ENCODE measurements at places on chromosomes 5 and 9.

- no peak for DNase-seq
These were observed 70.8 kb upstream of the PRRC1 start for GRCh38 chr5:127446626-127447025.

GRCh38 chr5:42951293-42951840 lies 88.8 kb downstream of the ANXA2R start:
- DNase-seq: no peak

DNA sequence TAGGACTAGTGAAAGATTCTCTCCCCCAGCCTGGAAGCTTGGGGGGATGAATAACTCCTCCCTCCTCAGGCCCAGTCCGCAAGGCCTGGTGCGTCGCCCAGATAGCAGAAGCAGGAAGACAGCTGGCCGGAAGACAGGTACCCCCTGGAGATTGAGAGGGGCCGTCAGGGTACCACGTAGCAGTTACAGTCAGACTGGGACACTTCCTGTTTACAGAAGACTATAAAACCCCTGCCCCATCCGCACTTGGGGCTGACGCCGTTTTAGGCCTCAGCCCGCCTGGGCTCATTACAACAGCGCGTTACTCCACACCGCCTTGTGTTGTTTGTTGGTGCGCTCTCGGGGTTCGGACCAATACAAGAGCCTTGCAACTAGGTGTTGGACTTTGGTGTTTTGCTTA lies 15.4 kb downstream of the SEMA6A start:
- no peak for DNase-seq

DNA sequence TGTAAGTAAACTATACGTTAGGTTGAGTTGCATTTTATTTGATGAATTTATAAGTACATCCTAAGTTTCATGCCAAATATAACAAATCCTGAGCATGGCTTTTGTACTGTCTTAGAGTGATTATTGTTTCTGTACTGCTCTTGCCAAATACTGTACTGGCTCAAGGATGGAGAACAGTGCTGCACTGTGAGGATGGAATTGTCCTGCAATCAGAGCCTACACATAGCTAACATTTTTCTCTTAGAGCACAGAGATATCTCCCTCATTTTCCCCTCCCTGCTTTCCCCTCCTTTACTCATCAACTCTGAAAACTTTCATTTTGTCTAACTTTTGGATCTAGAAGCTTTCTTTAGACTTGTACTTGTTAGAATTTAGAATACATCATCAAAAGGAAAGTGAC lies 28.3 kb downstream of the LRRC70 start:
- no peak for DNase-seq

- DNase-seq: peak; percentile 42
These were observed 18.3 kb upstream of the PHYHD1 start for GRCh38 chr9:128902351-128903078.

GRCh38 chr5:56862909-56863308 lies 46.5 kb upstream of the SETD9 start:
- no peak for DNase-seq

- no peak for DNase-seq
These were observed 181.0 kb upstream of the CLINT1 start for GRCh38 chr5:158039911-158040347.

DNA sequence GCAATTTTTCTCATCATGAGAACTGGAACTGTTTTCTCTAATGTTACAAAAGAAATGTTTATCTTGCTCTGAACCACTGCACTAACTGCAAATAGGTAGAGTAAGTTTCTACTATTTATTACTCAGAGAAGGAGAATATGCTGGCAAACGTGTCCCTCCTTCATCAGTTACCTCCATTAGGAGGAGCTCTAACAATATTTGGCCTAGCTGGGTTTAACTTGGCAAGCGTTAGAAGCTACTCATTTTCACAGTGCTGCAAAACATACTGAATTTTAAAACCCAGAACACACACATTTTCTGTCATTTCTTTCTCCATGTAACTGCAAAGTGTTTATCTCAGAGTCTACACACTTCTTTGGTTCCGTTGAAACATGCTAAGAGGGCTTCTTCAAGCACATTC lies 101.0 kb upstream of the GABRG2 start:
- DNase-seq: no peak

- DNase-seq: no peak
These were observed 85.9 kb upstream of the IL17B start for GRCh38 chr5:149464796-149465489.

DNA sequence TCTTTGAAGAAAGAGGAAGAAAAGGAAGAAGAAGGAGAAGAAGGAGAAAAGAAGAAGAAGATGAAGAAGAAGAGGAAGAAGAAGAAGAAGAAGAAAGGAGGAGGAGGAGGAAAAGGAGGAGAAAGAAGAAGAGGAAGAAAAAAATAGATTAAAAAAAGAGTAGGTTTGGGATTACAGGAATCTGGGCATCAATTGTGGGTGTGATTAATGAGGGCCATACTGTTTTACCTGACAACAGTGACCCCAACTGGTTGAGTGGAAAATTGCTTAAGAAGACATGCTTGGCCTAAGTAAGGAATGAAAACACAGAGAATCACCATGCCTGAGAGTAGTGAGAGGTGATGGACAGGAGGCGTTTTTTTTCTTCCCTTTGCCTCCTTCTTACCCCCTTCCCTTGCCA lies 114.6 kb downstream of the FAM170A start:
- no peak for DNase-seq

GRCh38 chr9:124482431-124483031 lies 24.7 kb downstream of the NR5A1 start:
- DNase-seq: no peak

GRCh38 chr5:76697670-76698069 lies 18.3 kb upstream of the F2R start:
- no peak for DNase-seq

DNA sequence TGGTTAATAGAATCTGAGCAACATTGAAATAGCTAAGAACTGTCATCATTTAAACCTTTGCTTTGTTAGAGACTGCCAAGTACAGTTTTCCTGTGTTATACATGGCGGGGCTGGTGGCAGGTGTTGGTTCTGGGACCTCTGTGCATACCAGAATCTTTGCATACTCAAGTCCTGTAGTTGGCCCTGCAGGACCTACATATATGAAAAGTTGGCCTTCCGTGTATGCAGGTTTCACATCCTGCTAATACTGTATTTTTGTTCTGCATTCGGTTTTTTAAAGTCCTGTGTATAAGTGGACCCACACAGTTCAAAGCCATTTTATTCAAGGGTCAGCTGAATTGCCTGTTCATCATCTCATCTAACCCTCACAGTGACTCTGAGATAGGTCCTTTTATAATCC lies 36.4 kb downstream of the LARP1 start:
- DNase-seq: no peak

GRCh38 chr9:4997631-4998030 lies 12.6 kb downstream of the JAK2 start:
- DNase-seq: no peak

DNA sequence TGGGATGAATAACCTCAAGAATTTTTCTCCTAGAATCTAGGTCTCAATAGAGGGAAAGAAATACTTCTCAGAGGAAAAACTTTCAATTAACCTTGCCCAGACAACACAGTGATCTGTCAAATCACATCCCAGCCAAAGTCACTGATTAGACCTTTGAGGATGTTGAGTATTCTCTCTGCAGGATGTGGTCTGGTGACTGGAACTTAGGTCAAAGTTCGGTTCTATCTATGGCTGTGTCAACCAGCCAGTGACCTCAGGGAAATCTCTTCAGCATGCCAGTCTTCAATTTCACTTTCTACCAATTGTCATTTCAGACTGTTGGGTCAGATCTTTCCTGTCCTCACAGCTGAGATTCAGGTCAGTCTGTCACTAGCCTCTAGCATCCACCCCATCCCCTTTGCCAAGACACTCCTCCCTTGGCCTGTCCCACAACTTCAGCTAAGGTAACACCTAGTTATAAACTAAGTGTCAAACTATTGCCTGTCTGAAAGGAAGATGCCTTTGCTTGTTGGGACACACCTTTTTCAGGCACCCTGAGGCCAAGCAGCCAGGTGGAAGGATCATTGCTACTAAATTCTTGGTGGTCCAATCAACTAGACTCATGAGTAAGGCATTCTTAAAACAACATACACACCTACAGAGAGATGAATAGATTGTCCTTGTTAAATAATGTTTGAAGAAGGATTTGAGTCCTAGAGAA lies 156.3 kb upstream of the FST start:
- DNase-seq: no peak

- DNase-seq: no peak
These were observed 27.6 kb downstream of the MBLAC2 start for GRCh38 chr5:90446961-90447360.

- DNase-seq: no peak
These were observed 10.4 kb upstream of the FAM120A start for GRCh38 chr9:93440896-93441580.

- DNase-seq: no peak
These were observed 26.1 kb upstream of the KCNV2 start for GRCh38 chr9:2691212-2691611.

- peak; percentile 0 for DNase-seq
These were observed 525.6 kb downstream of the PDE4D start for GRCh38 chr5:59367791-59368394.

- no peak for DNase-seq
These were observed 410.8 kb downstream of the CETN3 start for GRCh38 chr5:89998519-89999305.

- DNase-seq: no peak
These were observed 1.5 kb upstream of the MOB3B start for GRCh38 chr9:27530915-27531755.

DNA sequence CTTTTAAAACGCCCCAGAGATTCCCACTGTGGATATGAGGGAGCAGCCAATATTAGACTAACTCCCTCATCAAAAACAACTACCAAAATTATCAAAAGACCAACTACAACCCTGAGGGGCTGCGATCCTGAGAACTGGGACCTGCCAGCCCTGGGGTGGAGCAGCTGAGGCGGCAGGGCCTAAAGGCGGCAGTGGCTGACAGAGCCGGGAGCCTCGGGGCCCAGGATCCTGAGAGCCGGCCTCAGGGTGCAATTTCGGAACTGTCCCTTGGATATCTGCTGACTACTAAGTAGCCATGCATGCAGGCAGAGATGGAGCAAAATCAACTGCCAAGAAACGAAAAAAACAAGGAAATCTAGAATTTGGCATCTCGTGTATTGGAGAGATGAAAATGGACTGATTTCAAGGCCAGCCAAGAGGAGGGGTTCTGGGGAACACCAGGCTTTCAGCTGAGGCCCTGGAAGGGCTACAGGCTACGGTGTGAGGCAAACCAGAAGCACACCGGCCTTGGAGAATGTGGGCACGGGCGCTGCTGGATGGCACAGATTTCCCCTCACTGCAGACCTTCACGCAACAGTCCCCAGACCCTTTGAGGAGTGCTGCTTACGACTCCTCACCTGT lies 63.6 kb upstream of the UBAC1 start:
- DNase-seq: no peak

GRCh38 chr5:157387683-157388093 lies 72.3 kb upstream of the NIPAL4 start:
- no peak for DNase-seq

GRCh38 chr5:887947-888637 lies 4.5 kb downstream of the BRD9 start:
- no peak for DNase-seq

GRCh38 chr5:174834081-174834480 lies 109.7 kb downstream of the MSX2 start:
- no peak for DNase-seq

DNA sequence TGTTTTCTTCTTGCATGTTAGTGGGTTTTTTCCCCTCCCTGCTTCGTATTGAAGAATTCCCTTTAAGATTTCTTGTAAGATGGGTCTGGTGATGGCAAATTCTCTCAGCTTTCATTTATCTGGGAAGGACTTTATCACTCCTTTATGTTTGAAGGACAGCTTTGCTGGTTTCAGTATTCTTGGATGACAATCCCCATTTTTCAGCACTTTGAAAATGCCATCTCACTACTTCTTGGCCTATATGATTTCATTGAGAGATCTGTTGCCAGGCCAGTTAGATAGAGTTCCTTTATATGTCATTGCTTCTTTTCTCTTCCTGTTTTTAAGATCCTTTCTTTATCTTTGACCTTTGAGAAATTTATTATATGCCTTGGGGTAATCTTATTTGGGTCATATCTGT lies 106.3 kb downstream of the KDM4C start:
- DNase-seq: no peak

GRCh38 chr5:92237896-92238295 lies 854.8 kb upstream of the ARRDC3 start:
- no peak for DNase-seq

- no peak for DNase-seq
These were observed at the start of gene NKD2 for GRCh38 chr5:1008451-1009358. Gene NKD2 (plus strand): TSS chr5:1008802. CDS start chr5:1009058, 256 bp downstream.

GRCh38 chr5:171342362-171343111 lies 33.5 kb downstream of the TLX3 start:
- DNase-seq: no peak

- no peak for DNase-seq
These were observed 2.6 kb downstream of the SPARC start for GRCh38 chr5:151683986-151684588.

GRCh38 chr5:1654786-1655495 lies 131.2 kb upstream of the LPCAT1 start:
- DNase-seq: no peak

DNA sequence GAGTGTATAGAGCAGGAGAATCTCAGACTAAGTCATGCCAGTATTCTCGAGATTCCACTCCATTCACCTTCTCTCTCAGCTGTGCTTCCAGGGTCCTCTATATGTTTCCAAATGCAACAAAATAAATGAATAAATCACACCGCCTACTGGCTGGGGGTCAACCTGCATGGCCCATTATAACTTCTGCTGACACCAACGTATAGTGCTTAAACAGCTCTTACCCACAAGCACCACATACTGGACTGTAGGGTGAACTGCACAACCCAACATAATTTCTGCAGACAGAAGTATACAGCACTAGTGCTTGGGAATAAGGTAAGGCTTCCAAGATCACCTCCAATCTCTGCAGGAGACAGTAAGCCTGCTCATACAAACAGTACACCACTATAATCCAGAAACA lies 33.1 kb upstream of the HTR4 start:
- no peak for DNase-seq

DNA sequence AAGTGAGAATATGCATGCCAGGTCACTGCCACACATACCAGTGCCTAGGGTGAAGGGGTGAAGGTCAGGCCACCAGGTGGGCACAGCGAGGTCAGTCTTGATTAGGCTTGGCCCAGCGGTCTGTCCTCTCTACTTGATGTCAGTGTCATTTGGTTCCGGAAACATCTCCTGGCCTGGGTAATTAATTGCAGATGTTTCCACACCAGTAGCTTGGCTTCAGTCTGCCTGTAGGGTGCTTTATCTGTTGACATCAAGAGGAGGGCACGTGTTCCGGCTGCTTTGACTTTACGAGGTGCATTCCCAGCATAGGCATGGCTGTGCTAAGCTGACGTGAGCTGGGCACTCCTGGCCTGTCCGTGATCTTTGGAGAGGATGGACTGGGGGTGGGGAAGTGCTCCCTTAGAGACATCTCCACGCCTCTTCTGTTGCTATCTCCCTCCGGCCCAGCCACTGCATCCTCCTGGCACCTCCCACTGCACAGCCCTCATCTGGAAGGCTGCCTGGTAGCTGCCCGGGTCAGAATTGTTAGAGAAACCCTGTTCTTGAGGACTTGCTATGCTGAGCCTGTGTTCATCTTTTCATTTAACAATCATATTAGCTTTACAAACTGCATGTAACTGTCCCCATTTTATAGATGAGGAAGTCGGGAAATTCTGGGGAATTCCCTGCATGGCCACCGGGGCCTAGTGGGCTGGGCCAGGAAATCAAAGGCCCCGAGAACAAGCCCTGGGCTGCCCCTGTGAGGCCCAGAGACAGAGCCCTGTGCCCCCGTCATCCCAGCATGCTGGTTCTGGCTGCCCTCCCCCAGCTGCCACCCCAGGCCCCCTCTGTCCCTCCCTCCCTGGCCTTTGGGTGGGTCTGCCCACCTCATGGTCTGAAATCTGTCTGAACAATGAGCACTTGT lies 29.1 kb downstream of the JADE2 start:
- DNase-seq: no peak

GRCh38 chr9:96071076-96071814 lies 195.8 kb downstream of the ERCC6L2 start:
- no peak for DNase-seq
